ENCODE measurements at places on chromosomes 5 and 9. TPM values are rescaled to one million over a fixed set of nuclear protein-coding genes. Genes with fewer than 3 reads are reported as not detected.

The PAEP gene
- polyA plus RNA-seq: 0.09 TPM

The MAML1 gene
- 29.9 TPM for polyA plus RNA-seq

The SPATA31E1 gene
- 0.48 TPM for polyA plus RNA-seq

The HINT1 gene
- polyA plus RNA-seq: 350 TPM

The MTREX gene
- 64.7 TPM for polyA plus RNA-seq

All from large intestine (tissue), 12 donors.